Sigmoid colon (tissue), 7 donors: ENCODE measurements at places on chromosomes 3 and 15. TPM values are rescaled to one million over a fixed set of nuclear protein-coding genes. Genes with fewer than 3 reads are reported as not detected.

DNA sequence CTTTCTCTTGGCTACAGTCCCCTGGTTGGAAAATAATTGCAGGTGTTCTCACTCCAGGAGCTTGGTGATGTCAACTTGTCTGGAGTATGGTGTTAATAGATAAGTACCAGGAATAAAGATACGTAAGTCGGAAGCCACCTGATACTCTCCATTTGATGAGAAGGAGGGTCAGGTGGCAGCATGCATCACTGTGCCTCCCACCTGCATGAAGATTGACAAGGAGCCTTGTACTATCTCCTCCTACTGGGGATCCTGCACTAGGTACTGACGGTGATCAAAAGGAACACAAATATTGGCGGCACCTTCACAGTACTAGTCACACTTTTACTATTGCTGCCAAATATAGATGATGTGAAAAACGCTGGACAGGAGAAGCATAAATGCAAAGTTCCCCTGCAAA, 32.6 kb upstream of the GABRB3 start:
- no peak for DNase-seq

- no peak for DNase-seq
These were observed 19.2 kb downstream of the EID1 start for GRCh38 chr15:48896869-48897814.

GRCh38 chr3:66068255-66068654, 29.5 kb upstream of the MAGI1 start:
- DNase-seq, result no peak

- DNase-seq, result no peak
These were observed 59.9 kb upstream of the DGKG start for GRCh38 chr3:186421946-186422345.

The TMEM202 gene
- not detected for polyA plus RNA-seq

The PARP16 gene
- polyA plus RNA-seq, result 10.2 TPM
